ENCODE measurements at places on chromosomes 2 and 18.

DNA sequence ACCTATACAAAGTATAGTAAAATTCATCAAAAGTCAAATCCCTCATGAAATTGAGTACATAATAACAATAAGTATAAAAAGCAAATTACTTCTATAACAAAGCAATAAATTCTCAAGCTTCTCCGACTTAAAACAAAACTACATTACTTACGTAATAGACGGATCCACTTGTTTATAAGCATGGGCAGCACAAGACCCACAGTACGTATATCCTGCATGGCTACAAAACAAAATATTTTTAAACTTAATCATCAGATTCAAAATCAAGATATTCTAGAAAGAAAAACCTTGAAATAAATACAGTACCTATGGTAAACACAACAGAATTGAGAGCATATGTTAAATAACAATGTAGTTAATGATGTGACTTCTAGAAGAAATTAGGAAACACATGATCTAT, 78.9 kb downstream of the MEMO1 start:
- DNase-seq, result no peak

- no peak for DNase-seq
Observed at GRCh38 chr2:133086176-133086575, 416.2 kb upstream of the LYPD1 start.

DNA sequence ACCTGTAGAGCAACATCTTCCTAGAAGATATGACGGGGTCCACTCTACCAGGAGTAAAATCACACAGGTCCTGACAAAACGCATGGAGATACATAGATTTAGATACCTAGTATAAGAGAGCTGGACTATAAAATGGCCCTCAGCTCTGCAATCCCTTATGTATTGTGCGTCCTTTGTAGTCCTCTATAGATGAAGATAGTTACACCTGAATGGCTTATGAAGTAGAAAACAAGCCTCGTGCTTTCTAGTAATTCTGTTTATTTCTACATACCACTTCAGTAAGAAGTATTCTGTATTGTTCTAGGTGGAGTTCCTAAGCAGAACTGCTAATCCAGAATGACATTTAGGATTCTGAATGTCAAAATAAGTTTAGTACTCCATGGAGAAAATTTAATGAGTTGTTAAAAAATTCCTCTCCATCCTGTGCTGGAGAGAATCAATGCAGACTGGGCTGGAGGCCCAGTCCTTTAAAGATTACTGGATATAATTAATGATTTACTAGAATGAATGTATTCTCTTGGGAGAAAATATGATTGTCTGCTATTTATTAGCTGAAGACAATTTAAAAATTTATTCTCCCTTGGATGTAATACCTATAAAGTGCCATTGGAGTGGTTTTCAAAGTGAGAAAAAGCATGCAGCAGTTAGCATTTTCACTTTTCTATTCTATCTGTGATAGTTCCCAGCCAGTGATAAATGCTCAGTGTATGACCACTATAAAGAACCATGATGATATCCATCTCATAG, 147.3 kb upstream of the UNC80 start:
- DNase-seq, result no peak

- DNase-seq, result no peak
Observed at GRCh38 chr2:216808805-216809425, 50.9 kb downstream of the TNP1 start.

- DNase-seq, result no peak
Observed at GRCh38 chr2:240780023-240780700, 39.9 kb downstream of the KIF1A start.

DNA sequence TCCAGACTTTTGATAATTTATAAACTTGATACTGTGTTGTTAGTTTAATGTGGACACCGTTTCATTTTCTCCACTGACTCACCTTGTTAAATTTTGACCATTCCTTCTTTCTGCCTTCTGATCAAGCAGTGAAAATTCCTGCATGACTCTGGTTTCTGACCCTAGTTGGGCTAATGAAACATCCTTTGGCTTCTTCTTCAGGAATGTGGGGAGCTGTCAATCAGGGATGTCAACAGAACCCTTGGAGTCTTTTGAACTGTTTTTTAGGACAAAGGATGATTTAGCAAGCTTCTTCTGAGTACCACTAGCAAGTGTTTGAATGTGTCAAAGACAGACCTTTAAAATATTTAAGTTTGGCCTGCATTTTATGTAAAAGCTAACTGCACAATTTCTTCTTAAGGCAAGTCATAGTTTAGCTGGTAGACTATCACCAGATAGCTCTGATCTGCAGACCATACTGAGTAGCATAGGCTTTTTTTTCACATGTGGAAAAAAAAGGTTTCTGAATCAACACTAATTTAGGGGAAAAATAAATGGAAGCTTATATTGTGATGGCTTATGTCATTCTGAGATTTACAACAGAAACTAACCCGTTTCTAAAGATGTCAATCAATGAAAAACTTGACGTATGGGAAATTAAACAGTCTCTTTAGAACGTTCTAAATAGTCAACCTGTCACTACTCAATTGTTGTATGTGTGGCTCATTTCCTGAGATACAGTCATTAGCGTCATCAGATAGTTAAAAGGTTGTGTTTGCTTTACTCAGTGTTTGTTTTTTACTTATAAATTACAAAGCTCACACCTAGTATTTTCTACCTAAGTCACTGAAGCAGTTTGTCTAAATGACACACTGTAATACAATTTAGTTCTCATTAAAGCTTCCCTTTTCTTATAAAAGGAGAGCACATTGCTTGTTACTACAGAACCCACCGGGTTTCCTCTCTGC, 311.4 kb downstream of the PTPRM start:
- DNase-seq, result no peak

GRCh38 chr2:108988796-108989713, at the start of gene EDAR:
TSS of gene EDAR (minus strand) at chr2:108989220. CDS start at chr2:108931014, 58,206 bp downstream.
- DNase-seq, result no peak
